ENCODE measurements at places on chromosomes 3 and 15.

DNA sequence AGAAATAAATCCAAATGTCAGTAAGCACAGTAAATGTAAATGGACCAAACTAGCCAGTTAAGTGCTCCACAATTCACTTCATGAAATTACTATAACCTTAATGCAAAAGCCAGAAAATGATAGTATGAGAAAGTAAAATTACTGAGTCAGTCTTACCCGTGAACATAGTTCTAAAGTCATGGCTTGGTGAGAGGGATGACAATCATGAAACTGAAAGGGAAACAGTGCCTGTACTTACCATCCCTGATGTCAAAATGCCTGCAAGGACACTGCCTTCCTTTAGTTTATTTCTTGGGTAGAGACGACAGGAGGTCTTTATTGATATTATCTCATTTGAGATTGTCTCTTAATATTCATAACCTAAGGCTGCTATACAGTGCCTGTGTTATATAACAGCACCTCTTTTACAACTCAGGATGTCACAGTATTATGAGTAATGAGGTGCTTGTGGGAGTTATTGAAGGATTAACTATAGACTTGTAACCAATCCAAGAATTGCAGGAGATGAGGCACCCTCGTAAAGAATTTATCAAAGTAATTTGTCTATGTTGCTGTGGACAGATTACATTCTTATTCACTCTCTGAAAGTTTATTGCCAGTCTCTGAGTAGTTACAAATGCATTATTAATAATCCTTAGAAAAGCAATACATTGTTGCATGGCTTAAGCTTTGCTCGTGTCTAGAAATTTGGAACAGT is 142.9 kb upstream of the BFSP2 start:
- no peak for DNase-seq

- no peak for DNase-seq
Measured at GRCh38 chr3:98555025-98555379, 23.2 kb downstream of the GPR15 start.

GRCh38 chr3:160200353-160200752 is 24.9 kb upstream of the C3orf80 start:
- DNase-seq: no peak

GRCh38 chr3:186330772-186331460 is 31.1 kb downstream of the DGKG start:
- no peak for DNase-seq

DNA sequence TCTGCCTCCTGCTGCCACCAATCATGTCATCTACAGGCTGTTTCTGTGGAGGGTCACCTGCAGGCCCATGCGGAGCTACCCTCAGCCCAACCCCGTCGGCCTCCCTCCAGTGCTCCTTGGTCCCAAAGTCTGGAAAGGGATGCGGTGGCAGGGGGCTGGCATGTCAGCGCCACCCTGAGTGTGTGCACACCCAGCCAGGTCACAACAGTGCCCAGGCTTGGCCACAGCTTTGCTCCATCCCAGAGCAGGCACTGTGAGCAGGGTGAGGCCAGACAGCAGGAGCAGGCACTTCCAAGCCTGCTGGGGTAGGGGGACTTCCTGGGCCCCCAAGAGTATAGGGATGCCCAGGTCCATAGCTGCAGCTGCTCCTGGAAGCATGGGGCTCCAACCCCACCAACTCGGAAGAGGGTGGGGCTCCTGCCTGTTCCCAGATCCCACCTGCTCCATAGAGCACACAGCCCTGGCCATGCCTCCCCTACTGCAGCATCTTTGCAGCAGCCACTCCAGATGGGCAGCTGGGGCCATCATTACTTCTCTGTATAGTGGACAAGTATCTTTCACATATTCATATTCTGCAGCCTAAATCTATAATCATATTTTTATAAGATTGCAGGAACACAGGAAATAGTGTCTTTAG is 109.3 kb downstream of the CBLB start:
- DNase-seq: no peak

DNA sequence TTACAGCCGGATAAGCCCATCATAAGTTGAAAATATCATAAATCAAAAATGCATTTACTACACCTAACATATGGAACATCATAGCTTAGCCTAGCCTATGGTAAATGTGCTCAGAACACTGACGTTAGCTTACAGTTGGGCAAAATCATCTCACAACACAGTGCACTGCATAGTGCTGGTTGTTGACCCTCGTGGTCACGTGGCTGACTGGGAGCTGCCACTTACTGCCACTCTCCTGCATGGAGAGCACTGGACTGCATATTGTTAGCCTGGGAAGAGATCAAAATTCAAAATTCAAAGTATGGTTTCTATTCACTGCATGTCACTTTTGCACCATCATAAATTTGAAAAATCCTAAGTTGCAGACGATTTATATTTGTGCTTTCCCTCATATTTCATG is 94.0 kb upstream of the CACNA2D3 start:
- DNase-seq: no peak

- no peak for DNase-seq
Measured at GRCh38 chr3:113607219-113607596, 74.9 kb downstream of the SIDT1 start.

GRCh38 chr15:93118904-93119303 is 29.9 kb upstream of the RGMA start:
- DNase-seq: no peak

GRCh38 chr3:62653796-62654195 is 221.4 kb downstream of the CADPS start:
- DNase-seq: no peak

DNA sequence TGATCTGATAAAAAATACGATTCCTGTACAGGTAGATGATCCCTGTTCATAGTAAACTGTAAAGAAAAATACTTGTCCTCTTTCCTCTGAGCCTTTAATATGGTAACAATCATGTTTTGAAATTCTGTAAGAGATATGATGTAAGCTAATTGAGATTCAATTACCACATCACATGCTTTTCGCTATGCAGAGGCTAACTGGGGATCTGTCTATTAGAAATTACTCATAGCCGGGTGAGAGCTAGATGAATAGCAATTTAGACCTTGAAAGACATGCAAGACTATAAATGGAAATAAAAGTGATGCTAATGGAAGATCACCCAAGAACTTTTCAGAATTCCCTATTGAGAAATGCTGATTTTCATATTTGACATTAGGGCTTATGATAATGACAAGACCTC is 579.9 kb upstream of the ZNF717 start:
- DNase-seq: no peak

- DNase-seq: no peak
Measured at GRCh38 chr3:180612364-180612763, 10.4 kb downstream of the TTC14 start.

GRCh38 chr3:194485468-194485880 is 1.3 kb downstream of the ATP13A3 start:
- DNase-seq: no peak

- DNase-seq: no peak
Measured at GRCh38 chr3:125143982-125144652, 68.4 kb downstream of the SLC12A8 start.

GRCh38 chr3:57077630-57078343 is 17.3 kb downstream of the SPATA12 start:
- no peak for DNase-seq

DNA sequence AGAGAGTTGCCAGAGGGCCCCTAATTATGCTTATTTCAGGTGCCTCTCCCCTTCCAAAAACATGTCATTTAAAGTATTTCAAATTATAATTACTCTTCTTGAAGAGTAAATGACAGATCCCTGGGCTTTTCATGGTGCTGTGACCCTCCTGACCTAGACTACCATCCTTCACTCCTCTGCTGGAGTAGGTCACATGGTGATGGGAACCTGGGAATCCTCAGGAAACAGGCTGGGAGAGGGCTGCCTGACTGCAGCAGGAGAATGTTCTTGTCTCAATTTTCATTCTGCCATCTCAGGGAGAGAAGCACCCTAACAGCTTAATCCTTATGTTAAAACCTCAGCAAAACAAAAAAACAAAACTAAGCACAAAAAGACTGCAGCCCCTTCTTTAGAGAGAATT is 24.6 kb downstream of the PGBD4 start:
- no peak for DNase-seq

DNA sequence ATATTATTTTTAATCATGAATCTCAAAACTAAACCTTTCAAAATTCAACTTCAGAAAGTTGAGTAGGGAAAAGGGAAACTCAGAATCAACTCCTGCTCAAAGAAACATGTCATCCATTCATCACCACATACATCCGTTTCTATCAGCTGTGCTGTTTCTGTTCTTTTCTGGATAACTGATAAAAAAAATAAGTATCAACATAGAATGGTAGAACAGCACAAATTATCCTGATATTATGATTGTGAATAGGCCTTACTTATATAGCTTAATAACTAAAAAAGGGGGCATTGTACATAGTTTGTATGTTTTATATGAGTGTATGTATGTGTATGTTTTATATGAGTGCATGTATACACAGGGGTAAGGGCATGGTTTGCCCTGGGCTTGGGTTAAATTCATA is 3.1 kb downstream of the TM4SF1 start:
- no peak for DNase-seq

GRCh38 chr3:115469649-115470048 is 153.7 kb upstream of the GAP43 start:
- no peak for DNase-seq

Measured in effector CD4-positive, alpha-beta T cell (primary cell).